Amygdala (tissue), 56 donors: ENCODE measurements at places on chromosomes 12 and 14.

DNA sequence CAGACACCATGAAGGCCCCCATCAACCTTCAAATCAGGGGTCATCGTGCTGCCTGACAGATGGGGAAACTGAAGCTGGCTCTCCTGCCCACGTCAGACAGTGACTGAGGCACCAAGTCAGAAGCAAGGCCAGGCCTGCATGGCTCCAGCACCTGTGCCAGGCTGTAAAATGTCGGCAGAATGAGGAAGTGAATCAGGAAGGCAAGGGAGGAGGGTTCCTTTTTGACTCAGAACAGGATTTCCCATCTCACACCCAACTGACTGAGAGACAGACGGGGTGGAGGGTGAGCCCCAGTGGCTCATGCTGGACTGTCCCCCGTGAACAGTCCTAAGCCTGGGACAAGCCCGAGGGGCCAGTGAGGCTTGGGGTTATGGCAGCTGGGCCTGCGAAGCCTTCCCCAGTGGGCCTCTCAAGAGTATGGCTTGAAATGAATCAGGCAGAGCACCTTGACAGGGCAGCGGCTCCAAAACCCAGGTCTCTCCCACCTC is 20.9 kb downstream of the SYNE3 start:
- DNase-seq, result no peak

- DNase-seq, result no peak
These were observed 84.7 kb downstream of the GPATCH2L start for GRCh38 chr14:76236172-76237130.

DNA sequence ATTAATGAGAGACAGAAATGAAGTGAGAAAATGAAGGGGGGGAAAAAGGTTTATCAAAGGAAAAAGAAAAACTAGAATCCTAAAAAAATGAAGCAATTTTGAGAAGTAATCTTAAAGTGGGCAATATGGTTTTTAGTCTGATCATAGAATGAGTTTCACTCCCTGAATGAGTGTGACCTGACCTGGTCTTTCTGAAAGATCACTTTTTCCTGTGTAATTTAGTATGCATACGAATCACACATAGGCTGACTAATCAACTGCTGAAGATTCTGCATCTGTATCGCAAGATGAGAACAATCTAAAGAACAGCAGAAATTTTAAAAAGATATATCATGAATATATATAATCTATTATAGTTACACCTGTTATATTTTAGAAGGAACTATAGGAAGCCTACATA is 11.3 kb downstream of the GNPTAB start:
- no peak for DNase-seq

- DNase-seq, result no peak
These were observed 25.8 kb downstream of the SNRNP35 start for GRCh38 chr12:123483602-123484248.

DNA sequence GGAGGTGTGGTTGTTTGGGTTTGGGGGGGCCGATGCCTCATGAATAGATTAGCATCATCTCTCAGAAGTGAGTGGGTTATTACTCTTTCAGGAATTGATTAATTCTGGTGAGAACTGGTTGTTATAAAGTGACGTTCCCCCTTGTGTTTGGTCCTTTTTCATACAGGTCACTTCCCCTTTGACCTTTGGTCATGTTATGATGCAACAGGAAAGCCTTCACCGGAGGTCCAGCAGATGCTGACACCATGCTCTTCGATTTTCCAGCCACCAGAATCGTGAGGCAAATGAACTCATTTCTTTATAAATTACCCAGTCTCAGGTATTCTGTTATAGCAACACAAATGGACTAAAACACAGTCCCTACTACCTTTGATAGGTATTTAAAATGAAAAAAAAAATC is 439.4 kb downstream of the NELL2 start:
- no peak for DNase-seq

DNA sequence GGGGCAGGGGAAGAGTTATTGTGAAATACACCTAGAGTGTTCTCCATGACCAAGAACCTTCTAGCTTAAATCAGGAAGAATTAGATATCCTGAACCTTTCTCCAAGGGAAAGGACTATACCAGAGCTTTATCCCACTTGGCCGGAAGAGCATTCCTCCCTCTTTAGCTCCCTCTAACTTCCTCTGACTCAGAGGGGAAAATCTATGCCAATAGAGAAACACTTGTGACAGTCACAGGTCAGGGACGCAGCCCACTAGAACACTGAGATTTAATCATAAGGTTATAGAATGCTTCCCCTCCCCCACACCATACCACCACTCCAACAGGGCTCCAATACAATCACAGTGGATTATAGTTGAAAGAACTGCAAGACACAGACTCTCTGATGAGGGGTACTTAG is 55.4 kb upstream of the RFX4 start:
- DNase-seq, result no peak
